Neural crest cell (in vitro differentiated cells): ENCODE measurements at places on chromosomes 5 and 9. TPM values are rescaled to one million over a fixed set of nuclear protein-coding genes. Genes with fewer than 3 reads are reported as not detected.

RNF224 gene
- 0.16 TPM in 1 of 2 replicates, not detected in the other for total RNA-seq

DNA sequence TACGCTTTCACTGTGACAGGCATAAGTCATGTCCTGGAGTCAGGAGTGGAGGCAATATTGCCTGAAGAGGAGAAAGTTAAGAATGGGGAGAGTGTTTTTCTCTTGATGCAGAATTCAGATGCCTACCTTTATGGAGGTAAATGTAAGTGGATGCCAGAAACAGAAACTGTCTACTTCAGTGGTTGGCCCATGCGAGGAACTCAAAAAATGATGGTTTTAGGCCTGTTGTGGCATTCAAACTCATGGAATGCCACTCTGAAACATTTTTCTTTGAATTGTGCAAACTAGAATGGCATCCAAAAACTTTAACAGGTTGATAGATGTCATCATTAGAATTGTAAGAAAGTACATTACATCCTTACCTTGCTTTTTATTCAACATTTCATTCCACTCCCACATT lies 47.7 kb upstream of the NTRK2 start:
- no peaks in the 10 kb centered on the region for H3K27me3 ChIP-seq
- H3K4me3 ChIP-seq: no peak overlapping the region
- H3K27ac ChIP-seq: no peak overlapping the region
- no peak for DNase-seq
- H3K4me1 ChIP-seq: no peaks in the 10 kb centered on the region

DNA sequence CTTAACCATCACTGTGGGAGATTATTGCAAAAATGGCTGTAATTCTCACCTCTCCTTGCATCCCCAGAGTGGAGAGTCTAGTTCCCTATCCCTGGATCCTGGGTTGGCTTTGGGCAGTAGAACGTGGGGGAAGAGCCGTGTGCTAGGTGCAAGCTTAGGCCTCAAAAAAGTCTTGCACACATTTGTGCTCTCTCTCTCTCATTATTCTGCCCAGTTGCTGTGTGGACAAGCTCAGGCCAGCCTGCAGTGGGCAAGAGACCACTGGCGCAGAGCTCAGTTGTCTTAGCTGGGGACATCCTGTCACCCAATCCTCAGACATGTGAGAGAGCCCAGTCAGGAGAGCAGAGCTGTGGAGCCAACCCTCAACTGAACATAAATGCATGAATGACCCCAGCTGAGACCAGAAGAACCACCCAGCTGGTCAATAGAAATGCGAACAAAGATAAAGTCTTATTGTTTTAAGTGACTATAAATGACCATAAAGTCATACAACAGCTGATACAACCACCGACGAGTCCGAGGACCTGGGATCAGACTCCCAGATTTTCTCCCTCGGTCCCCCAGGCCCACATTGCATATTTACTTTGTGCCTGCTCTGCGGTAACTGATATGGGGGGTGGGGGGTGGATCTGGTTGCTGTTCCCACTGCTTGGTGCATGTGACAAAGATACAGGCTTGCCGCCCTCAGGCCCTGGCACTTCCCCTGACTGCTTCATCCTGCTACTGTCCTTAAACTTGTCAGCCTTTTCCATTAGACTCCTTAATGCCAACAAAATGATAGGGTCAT lies 166.4 kb upstream of the MVB12B start:
- peaks cover 12% of the 10 kb centered on the region for H3K4me1 ChIP-seq
- no peaks in the 10 kb centered on the region for H3K27me3 ChIP-seq
- no peaks in the 10 kb centered on the region for H3K36me3 ChIP-seq
- H3K27ac ChIP-seq: no peak overlapping the region

- H3K4me3 ChIP-seq: no peak overlapping the region
- H3K27ac ChIP-seq: no peak overlapping the region
- no peaks in the 10 kb centered on the region for H3K36me3 ChIP-seq
- peaks cover 6% of the 10 kb centered on the region for H3K4me1 ChIP-seq
- no peaks in the 10 kb centered on the region for H3K27me3 ChIP-seq
Measured at GRCh38 chr5:140318792-140319191, 15.9 kb upstream of the PFDN1 start.

DNA sequence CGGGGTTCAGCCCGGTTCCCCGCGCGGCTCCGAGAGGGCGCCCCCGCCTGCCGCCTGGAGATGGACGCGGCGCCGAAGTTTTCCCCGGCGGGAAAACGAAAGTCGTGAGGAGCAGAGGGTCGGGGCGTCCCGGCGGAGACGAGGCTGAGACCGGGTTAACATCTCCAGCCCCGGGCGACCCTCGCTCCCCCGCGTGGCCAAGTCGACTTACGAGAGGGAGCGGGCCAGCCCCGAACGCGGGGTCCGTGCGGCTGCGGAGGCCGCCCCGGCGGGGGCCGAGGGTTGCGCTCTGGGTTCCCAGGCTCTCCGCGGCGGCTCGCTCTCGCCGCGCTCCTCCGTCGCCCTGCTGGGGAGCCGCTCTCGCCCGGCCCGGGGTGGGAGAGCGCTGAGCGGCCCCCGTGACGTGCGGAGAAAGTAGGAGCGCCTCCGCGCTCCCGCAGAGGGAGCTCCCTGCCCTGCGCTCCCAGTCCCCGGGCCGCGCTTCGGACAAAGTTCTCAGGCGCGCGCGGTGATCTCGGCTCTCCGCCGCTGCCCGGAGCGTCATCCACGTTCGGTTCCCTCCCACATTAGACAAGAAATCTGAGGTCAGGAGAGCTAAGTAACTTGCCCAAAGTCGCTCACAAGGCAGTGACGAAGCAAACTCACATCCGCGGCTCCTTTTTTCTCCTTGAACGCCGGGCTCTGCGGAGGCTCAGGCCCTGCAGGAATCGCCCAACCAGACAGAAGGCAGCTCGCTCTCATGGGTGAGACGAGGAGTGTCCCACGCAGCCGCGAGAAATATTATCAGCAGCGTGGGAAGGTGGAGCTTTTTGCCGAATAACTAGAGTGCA lies 1.2 kb upstream of the GCNT4 start:
- no peaks in the 10 kb centered on the region for H3K36me3 ChIP-seq
- peak overlapping the region; percentile 90 for H3K4me3 ChIP-seq
- peak; percentile 48 for DNase-seq
- H3K27ac ChIP-seq: no peak overlapping the region
- peaks cover 45% of the 10 kb centered on the region for H3K27me3 ChIP-seq
- peaks cover 32% of the 10 kb centered on the region for H3K4me1 ChIP-seq

DMRT3 gene
- not detected in 2 replicates for total RNA-seq

DNA sequence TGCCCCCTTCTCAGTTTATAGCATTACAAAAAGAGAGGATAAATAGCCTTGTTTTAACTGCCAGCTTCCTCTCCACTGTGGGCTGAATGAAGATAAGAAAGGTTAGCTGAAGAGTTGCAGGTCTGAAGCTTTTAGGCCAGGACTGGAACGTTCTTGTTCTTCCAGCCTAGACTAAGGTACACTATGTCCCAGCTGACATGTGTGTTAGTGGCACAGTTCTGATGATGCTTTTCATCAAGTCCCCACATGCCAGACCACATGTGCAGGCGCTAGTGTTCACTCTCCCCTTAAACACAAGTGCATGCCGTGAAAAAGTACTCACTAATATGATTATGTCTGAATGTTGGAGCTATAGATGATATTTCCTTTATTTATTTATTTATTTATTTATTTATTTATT lies 40.7 kb downstream of the STXBP1 start:
- no peaks in the 10 kb centered on the region for H3K27me3 ChIP-seq
- H3K27ac ChIP-seq: no peak overlapping the region
- no peak for DNase-seq
- no peaks in the 10 kb centered on the region for H3K4me1 ChIP-seq
- peaks cover 3% of the 10 kb centered on the region for H3K36me3 ChIP-seq
- no peak overlapping the region for H3K4me3 ChIP-seq
